Activated CD4-positive, alpha-beta T cell treated with anti-CD3 and anti-CD28 coated beads for 1 hour (primary cell): ENCODE measurements at places on chromosomes 5 and 9.
A peak's percentile ranks its signal among the peaks of the same experiment; 100 is the strongest.

DNA sequence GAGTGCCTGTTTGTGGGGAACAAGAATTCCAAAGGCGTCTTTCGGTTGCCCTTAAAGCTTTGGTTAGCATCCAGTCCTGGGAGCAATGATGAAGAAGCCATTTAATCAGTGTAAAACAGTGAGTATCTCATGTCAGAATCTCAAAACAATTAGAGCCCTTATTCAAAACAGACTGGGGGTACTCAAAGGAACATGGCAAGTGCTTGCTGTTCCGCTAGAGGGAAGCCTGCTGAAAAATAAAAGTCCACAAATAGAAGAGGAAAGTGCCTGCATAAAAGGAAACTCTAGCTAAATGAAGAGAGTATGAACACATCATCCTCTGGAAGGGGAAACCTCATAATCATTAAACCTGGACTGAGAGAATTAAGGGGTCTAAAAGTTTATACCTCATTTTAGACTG lies 26.4 kb downstream of the FBXL7 start:
- DNase-seq, result no peak

- DNase-seq, result no peak
These were observed 32.1 kb downstream of the LCP2 start for GRCh38 chr5:170265522-170265921.

DNA sequence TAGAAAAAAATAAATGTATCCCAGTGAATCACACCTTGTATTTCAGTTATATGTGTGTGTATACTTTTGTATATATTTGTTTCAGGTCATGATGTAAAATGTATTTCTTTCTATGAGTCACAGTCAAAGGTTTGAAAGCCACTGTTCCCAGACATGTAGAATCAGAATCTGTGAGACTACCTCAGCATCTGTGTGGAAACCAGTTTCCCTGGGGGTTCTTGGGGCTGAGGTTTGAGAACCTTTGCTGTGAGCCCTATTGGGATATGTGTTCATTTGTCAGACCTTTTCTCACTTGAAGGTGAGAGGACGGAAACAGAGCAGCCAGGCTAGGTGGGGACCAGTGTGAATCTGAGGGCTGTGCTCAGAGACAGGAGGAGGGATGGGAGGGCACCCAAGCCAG lies 78.7 kb upstream of the SAP30L start:
- no peak for DNase-seq

GRCh38 chr9:14993061-14993800 lies 83.0 kb upstream of the FREM1 start:
- peak; percentile 19 for DNase-seq

- no peak for DNase-seq
These were observed 501.5 kb downstream of the DMAC1 start for GRCh38 chr9:7298123-7298522.

- DNase-seq, result no peak
These were observed 590 bp downstream of the PCDHA6 start for GRCh38 chr5:140828362-140828737.
